Activated naive CD4-positive, alpha-beta T cell treated with anti-CD3 and anti-CD28 coated beads, Interleukin-2, amount 10 ng/mL, durations not matched to agents 5 hours and 36 hours (primary cell): ENCODE measurements at places on chromosomes 6 and 20. TPM values are rescaled to one million over a fixed set of nuclear protein-coding genes. Genes with fewer than 3 reads are reported as not detected.

The DUSP22 gene
- 33.2 TPM for total RNA-seq

The TREML2 gene
- 35.3 TPM for total RNA-seq

The DCDC2 gene
- total RNA-seq = not detected

The TBXT gene
- total RNA-seq = not detected

The KCNB1 gene
- 0.02 TPM for total RNA-seq

The PM20D2 gene
- 14.7 TPM for total RNA-seq

The TRIM10 gene
- not detected for total RNA-seq

The CCM2L gene
- total RNA-seq = not detected

The SLPI gene
- not detected for total RNA-seq

The ZSCAN16 gene
- total RNA-seq = 5.3 TPM

The OR2B6 gene
- total RNA-seq = not detected

The PTCRA gene
- not detected for total RNA-seq

The STMND1 gene
- total RNA-seq = not detected

The ARMH2 gene
- 2.4 TPM for total RNA-seq

The KPNA5 gene
- total RNA-seq = 14.0 TPM
